ENCODE measurements at places on chromosomes 2 and 18.

DNA sequence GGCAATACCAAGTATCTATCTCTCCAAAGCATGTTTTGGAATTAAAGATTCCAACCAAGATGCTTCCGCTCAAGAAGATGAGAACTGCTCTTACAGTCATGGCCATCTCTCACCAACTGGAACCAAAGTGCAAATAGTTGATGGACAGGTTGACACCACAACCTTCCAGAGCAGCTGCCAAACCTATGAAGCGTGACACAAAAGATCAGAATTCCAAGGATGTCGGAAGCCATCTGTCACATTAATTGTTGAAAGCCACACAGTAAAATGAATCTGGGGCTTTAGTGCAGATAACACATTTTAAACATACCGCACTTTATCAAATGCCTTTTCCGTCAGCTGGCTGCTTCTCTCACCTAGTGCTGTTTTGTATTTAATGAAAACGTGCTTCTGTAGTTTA lies 195.7 kb downstream of the CDH20 start:
- DNase-seq = no peak

GRCh38 chr2:236940916-236941520 lies 144.7 kb upstream of the COPS8 start:
- DNase-seq = no peak

GRCh38 chr18:44725300-44726058 lies 44.8 kb downstream of the SETBP1 start:
- no peak for DNase-seq

DNA sequence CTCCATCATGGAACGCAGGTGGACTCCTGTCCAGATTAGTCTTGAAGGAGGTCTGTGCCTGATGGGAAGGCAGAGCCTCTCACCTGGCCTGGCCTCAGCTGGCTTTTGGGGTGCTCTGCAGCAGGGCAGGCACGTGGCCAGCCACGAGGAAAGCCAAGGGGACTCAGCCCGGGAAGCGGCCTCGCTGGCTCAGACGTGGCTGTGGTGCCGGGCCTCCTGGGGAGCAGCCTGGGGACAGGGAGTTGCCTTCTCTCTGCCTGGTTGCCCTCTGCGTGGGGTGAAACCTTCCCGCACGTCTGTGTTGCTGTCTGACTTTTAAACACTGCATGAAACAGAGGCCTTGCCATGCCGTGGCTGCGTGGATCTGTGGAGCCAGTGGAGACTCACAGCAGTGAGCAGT lies 45.0 kb downstream of the RTP5 start:
- DNase-seq = no peak

- no peak for DNase-seq
These were observed 38.8 kb downstream of the PRKCE start for GRCh38 chr2:45690231-45690630.

All from putamen (tissue), 1 donor.